NCI-H1694 (cell line): ENCODE measurements at places on chromosomes 1 and 21.

DNA sequence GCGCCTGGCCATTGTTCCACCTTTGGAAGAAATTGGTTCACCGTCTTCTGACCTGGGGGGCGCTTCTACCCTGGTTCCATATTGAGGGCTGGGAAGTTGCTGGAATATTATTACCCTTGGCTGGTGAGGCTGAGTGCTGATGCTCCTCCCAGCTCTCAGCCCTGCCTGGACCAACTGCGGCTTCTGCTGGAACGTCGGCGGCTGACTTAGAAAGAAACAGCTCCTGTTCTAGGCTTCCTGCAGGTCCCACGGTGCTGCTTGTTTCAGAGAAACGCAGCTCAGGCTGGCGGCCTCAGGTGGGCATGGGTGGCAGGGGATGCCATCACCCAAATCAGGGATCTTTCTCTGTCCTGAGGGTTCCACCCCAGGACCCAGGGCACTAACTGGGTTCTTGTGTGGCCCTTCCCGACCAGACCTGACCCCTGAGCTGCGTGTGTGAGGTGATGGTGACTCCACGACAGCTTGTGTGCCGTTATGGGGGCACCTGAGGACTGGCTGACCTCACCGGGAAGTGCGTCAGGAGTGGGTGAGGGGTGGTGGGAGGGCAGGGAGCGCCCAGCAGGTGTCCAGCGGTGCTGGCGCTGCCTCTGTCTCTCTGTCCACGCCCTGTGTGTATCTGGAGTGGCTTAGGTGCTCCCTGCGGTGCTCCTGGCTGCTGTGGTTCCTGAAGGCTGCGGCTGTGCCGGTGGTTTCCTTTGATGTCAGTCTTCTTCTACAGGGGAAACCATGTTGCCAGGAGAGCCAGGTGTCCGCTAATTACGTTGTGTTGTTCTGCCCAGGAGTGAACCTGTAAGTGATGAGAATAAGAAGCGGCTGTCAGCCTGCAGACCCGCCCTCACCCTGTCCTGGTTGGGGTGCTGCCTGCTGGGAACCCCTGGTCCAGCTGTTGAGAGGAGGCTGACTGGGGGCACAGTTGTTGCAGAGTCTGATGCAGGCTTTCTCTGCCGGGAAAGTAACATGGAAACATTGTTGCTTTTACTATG is 8.9 kb downstream of the SKI start:
- DNase-seq, result no peak

DNA sequence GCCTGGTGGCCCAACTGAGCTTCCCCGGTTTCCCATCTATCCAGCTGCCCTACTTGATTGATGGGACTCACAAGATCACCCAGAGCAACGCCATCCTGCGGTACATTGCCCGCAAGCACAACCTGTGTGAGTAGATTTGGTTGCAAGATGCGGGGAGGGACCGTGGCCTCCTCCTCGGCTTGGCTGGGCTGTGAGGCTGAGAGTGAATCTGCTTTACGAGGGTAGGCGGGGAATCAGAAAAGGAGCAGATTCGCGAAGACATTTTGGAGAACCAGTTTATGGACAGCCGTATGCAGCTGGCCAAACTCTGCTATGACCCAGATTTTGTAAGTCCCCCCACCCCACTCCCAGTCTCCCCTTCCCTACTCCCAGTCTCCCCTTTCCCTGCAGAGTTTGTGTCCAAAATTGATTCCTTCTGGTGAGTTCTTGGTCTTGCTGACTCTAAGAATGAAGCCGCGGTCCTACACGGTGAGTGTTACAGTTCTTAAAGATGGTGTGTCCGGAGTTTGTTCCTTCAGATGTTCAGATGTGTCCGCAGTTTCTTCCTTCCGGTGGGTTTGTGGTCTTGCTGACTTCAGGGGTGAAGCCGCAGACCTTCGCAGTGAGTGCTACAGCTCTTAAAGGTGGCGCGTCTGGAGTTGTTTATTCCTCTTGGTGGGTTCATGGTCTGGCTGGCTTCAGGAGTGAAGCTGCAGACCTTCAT is 1.5 kb downstream of the GSTM2 start:
- DNase-seq, result no peak

DNA sequence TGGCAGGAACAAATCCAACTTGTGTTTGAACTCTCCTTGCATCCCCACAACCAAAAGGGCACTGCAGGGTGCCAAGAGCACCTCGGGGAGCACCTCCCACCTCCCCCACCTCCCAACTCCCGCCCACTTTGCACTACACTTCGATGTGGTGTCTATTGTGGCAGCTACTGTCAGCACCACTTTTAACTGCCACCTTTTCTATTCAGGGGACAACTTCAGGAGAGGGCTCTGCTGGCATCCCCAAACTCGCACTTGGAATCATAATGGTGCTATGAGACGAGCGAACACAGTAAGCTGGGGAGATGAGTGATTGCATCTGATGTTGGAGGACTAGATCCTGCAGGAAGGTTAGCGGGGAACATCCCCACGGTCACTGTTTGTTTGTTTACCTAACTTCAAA is 238.2 kb upstream of the PROX1 start:
- no peak for DNase-seq

GRCh38 chr1:4854367-4854766 is 200.0 kb downstream of the AJAP1 start:
- no peak for DNase-seq

DNA sequence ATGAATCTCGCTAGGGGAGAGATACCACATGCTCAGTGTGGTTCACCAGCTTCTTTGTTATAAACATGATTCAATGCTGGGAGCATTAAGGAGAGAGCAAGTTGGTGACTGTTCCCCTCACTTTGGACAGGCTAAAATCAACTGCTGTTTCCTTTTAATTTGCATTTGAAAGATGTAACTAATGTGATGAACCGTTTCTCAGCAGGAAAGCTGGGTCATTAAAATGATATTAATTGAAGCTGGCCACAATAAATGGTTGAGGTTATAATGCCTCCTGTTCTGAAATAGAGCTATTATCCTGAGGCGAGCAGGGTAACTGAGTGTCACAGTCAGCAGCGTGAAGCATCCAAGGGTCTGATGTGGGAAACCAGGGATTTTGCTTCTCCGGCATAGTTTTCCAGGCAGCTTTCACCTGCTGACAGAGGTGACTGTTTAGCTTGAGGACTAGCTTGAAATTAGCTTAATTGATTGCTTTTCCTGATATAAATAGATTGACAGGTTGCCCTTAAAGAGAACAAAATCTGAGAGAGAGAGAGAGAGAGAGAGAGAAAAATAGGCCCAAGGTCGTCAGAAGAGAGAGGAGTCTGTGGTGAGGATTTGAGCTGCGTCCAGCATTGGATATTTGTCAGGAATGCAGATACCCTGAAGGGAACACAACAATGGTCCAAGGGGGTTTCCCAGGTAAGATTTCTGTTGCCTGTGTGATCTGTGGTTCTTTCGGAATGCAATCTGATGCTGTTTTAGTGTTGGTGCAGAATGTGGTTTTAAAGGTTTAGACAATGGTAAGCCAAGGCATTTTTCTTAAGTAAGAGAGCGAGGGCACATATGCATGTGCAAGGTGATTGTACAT is 209.7 kb downstream of the PATJ start:
- DNase-seq, result no peak

GRCh38 chr1:195576641-195577040 is 1031.6 kb downstream of the KCNT2 start:
- no peak for DNase-seq

- DNase-seq, result no peak
Observed at GRCh38 chr1:223471566-223471965, 78.4 kb downstream of the CCDC185 start.

DNA sequence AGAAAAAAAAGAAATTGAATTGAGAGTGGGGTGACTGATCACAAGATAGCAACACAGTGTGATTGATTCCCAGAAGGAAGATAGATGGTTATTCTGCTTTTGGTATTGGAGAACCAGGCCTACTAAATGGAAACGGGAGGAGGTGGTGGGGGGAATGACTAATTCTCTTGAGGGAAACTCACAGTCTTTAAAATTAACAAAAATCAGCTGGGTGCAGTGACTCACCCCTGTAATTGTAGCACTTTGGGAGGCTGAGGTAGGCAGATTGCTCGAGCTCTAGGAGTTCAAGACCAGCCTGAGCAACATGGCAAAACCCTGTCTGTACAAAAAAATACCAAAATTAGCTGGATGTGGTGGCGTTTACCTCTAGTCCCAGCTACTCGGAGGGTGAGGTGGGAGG is 134.6 kb upstream of the PDE4B start:
- no peak for DNase-seq

GRCh38 chr1:76444773-76445172 is 370.2 kb downstream of the ST6GALNAC3 start:
- DNase-seq, result no peak

DNA sequence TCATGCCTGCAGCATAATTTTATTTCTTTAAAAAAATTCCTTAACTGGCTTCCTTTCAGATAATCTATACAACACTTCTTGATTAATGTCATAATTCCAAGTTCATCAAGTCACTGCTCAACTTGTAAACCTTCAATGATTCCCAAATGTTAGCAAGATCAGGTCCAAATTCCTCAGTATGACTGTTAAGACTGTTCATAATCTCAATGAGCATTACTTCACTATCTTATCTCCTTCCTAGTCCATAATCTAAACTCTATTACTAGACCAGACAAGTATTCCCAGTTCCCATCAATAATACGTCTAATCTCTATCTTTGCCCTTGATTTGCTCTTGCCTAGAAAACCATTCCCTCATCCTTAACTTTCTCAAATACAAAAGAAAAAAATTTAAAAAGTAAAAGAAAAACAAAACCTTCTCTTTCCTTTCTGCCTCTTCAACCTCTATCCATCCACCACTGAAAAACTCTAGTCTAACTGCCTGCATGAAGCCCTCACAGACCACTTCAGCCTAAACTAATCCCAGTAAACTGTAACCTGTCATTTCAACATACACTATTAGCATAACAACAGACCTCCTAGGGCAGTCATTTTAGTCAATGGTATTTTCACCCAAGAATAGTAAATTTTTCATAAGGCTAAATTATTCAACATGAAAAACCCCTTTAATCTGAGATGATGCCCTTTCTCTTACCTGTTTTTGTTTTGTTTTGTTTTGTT is 15.5 kb downstream of the LUZP1 start:
- no peak for DNase-seq

DNA sequence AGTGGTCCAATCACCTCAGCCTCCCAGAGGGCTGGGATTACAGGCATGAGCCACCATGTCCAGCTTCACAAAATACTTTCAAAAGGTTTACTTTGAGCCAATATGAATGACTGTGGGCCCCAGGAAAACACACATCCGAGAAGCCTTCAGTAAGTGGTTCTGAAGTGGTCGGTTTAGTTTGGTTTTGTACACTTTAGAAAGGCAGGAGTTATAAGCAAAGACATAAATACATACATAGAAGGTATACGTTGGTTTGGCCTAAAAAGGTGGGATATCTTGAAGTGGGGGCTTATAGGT is 3.2 kb upstream of the MIB2 start:
- DNase-seq, result no peak

DNA sequence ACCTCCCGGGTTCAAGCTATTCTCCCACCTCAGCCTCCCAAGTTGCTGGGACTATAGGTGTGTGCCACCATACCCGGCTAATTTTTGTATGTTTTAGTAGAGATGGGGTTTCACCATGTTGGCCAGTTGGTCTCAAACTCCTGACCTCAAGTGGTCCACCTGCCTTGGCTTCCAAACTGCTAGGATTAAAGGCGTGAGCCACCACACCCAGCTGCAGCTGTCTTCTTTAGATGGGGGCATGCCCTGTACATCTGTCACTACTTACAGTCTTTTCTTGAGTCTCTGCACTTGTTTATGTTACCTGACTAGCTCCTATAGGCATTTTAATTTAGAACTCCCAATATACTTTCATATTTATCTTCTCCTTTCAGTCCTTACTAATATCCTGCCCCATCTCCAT is 64.2 kb downstream of the SELENOF start:
- no peak for DNase-seq

DNA sequence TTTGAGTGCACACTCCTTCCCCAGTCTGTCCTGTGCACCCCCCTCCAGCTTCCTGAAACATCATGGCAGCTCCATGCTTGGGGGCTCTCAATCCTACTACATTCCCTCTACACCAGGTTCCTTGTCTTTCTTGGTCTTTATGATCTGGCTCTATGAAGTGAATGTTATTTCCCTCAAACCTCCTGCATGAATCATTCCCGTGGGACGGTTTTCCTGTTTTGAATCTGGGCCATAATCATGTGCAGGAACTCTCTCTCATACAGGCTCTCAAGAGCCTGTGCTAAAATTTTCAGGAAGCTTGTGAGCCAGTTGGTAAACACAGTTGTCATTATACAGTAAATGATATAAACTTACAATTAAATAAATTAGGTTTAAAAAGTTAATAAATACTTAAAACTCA is 89.8 kb upstream of the KCNE2 start:
- no peak for DNase-seq

- DNase-seq, result no peak
Observed at GRCh38 chr1:46806196-46807020, 7.6 kb downstream of the CYP4B1 start.

DNA sequence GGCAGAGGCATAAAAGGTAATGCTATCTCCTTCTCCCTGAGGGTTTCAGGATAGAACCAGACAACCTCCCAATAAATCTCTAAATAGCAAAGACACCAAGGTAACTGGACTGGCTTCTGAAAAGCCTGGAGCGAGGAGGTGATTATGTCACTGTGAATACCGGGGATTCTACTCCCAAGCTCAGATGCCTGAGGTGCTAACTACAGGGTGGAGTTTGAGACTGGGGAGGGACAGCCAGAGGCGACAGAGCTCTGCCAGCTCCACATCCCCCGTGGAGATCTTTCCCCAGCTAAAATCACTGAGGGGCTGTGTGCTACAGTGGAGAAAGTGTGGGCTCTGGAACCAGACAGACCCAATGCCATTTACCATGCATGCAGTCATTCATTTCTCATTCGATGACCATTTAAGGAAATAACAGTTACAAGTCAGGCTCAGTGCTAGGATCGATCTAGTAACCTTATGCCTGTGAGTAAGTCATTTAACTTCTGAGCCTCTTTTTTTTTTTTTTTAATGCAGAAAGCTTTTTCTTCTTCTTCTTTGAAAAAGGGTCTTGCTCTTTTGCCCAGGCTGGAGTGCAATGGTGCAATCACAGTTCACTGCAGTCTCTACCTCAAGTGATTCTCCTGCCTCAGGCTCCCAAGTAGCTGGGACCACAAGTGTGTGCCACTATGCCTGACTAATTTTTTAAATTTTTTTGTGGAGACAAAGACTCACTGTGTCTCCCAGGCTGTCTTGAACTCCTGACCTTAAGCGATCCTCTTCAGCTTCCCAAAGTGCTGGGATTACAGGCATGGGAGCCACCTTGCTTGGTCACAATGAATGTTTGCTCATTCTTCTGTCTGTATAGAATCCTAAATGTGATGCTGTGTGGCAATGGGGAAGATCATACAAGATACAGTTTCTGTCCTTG is 8.1 kb upstream of the SLC45A3 start:
- DNase-seq, result no peak

- DNase-seq, result no peak
Observed at GRCh38 chr1:52706136-52706670, 8.1 kb upstream of the COA7 start.

- no peak for DNase-seq
Observed at GRCh38 chr1:98368995-98369394, 292.5 kb upstream of the SNX7 start.

GRCh38 chr1:3352299-3352951 is 102.0 kb upstream of the ARHGEF16 start:
- no peak for DNase-seq
